ENCODE measurements at places on chromosomes 11 and 22. TPM values are rescaled to one million over a fixed set of nuclear protein-coding genes. Genes with fewer than 3 reads are reported as not detected.

The PTGDR2 gene
- not detected for total RNA-seq

- no peak overlapping the region for H3K27ac ChIP-seq
- no peaks in the 10 kb centered on the region for H3K36me3 ChIP-seq
- no peak for DNase-seq
- H3K4me1 ChIP-seq, result no peaks in the 10 kb centered on the region
- H3K4me3 ChIP-seq, result no peak overlapping the region
These were observed 829.6 kb downstream of the KCNA4 start for GRCh38 chr11:29187215-29187614.

The TSSK2 gene
- not detected for total RNA-seq

DNA sequence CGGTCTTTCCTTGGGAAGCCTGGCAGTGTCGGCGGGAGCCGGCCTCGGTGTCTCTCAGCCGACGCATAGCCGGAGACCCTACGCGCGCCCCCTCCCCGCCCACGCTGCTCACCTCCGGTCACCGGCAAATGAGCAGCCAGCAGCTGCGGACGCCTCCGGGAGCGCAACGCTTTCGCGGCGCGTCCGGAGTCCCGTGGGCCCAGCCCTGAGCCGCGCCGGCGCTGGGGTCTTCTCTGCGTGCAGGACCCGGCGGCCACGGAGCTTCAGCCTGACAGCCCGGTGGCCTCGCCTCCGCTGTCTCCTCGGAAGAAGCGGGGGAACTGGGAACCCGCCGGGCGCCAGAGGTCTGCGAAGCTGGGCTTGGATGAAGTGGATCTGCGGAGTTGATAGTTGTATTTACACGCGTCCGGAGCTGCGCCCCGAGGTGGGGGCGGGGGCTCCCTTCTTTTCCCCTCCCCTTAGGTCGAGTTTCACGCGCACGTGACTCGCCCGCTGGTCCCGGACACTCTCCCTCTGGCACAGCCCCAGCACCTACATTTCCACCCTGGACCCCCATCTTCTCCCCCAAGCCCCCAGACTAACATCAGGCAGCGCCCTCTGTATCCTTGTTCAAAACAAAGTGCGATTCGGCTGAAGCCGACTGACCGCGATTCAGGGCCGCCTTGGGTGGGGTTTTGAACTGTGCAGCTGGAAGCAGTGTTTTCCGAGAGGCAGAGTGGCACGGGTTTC is at the start of gene SLC43A1:
Gene SLC43A1, minus strand, starts transcription at position 371 of the 729 bp plus-strand sequence. CDS start 1,591 bp downstream, outside the sequence.
- H3K4me3 ChIP-seq, result peak within 1 kb of the TSS; percentile 86
- H3K36me3 ChIP-seq, result no peaks in the 10 kb centered on the region
- H3K4me1 ChIP-seq, result peaks cover 3% of the 10 kb centered on the region

DNA sequence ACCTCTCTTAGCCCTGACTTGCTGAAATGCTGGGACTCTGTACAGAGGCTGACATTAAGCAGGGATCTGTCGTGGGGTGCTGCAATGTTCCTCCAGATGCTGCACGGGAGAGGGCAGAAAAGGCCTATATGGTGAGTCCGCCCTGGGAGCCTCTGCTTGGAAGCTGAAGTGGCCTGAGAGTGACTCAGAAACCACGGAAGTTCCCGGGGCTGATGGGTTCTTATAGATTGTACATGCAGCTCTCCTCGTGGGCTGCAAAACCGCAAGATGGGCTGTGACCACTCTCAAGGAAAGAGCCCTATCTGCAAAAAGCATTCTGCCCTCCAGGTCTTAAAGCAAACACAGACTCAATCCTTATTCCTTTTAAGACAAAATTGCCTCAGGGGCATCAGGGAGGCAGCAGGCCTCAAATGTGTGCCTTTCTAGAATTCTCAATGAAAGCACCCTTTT is 5.8 kb upstream of the SLC43A3 start:
- peaks cover 7% of the 10 kb centered on the region for H3K4me1 ChIP-seq
- H3K36me3 ChIP-seq, result no peaks in the 10 kb centered on the region
- peak overlapping the region; percentile 44 for H3K27ac ChIP-seq
- no peak overlapping the region for H3K4me3 ChIP-seq
- no peaks in the 10 kb centered on the region for H3K27me3 ChIP-seq
- no peak for DNase-seq

The POGLUT3 gene
- 26.1 TPM for total RNA-seq

GRCh38 chr22:33871935-33872334 is 48.3 kb downstream of the LARGE1 start:
- DNase-seq, result no peak
- no peak overlapping the region for H3K4me3 ChIP-seq
- H3K36me3 ChIP-seq, result no peaks in the 10 kb centered on the region
- H3K27me3 ChIP-seq, result no peaks in the 10 kb centered on the region
- no peaks in the 10 kb centered on the region for H3K4me1 ChIP-seq

DNA sequence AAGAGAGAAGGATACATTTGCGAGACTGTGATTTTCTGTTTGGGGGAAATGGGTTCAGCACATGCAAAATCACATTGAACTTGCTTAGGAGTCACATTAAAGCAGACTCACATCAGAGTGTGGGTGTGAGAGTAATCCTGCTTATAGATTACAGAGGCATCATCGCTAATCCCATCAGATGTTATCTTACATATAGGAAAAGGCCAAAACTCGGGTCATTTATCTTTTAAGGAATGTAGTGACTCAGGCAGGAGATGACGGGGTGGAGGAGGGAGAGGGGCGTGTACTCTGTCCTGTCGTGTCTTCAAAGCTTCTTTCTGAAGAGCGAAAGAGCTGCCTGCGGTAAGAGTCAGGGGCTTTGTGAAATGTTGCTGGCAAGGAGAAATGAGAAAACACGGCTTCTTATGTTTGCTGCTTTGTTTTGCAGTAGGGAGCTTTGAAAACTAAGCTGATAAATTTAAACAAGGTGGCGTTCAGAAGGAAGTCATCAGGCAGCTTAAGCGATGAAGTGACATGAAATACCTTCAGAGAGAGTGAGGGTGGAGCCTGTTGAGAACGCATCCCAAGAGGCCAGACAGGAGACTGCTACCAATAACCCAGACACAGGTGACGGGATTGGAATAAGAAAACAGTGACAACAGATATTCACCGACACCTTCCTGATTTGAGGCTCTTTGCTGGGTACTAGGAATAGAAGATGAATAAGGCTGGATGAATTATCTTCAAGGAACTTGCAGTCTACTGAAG is 2.2 kb upstream of the C11orf16 start:
- H3K27ac ChIP-seq, result no peak overlapping the region
- no peaks in the 10 kb centered on the region for H3K36me3 ChIP-seq
- no peaks in the 10 kb centered on the region for H3K27me3 ChIP-seq

GRCh38 chr11:85187992-85188391 is 439.2 kb downstream of the DLG2 start:
- no peaks in the 10 kb centered on the region for H3K36me3 ChIP-seq
- H3K4me1 ChIP-seq, result no peaks in the 10 kb centered on the region
- no peak for DNase-seq
- no peaks in the 10 kb centered on the region for H3K27me3 ChIP-seq

The ZNF280A gene
- not detected for total RNA-seq

The CDC42BPG gene
- total RNA-seq, result 5.9 TPM

DNA sequence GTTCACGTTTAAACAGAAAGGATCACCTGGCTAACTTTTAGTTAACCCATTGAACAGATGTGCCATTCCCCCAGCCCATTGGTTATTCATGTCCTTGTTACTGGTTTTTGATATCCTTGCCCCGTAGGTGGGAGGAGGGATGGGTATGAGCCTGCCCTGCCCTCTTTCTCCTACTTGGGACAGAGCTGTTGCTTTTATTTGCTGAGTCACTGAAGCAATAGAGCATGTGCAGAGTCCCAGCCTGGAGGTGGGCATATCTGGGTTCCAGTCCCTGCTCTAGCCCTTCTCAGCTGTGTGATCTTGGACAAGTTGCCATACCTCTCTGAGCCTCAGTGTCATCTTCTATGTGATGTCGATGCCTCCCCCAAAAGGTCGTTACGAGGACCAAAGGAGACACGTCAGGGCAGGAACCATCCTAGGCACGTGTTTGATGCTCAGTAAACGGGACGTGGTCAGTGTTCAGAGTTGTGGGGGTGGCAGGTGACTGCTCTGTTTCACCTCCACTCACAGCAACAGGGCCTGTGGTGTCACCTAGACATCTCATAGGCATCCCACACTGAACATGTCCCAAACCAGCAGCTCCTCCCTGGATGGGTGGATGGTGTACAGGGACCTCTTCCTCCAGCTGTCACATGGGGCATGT is 61.0 kb downstream of the BMAL1 start:
- peak overlapping the region; percentile 20 for H3K4me3 ChIP-seq
- peaks cover 9% of the 10 kb centered on the region for H3K4me1 ChIP-seq
- H3K36me3 ChIP-seq, result no peaks in the 10 kb centered on the region
- no peak for DNase-seq
- peak overlapping the region; percentile 72 for H3K27ac ChIP-seq

GRCh38 chr11:35302398-35302797 is 117.0 kb downstream of the SLC1A2 start:
- H3K36me3 ChIP-seq, result no peaks in the 10 kb centered on the region
- H3K4me3 ChIP-seq, result no peak overlapping the region
- no peak for DNase-seq
- H3K4me1 ChIP-seq, result no peaks in the 10 kb centered on the region

- H3K27ac ChIP-seq, result no peak overlapping the region
- H3K27me3 ChIP-seq, result no peaks in the 10 kb centered on the region
- H3K4me3 ChIP-seq, result no peak overlapping the region
- no peaks in the 10 kb centered on the region for H3K36me3 ChIP-seq
- DNase-seq, result no peak
These were observed 32.9 kb upstream of the DDI1 start for GRCh38 chr11:104003491-104003890.

The MISFA gene
- total RNA-seq, result not detected

The KIF18A gene
- 1.5 TPM for total RNA-seq

The MIAT gene
- 2.3 TPM for total RNA-seq

The APOA4 gene
- total RNA-seq, result not detected

The MUC15 gene
- 6.6 TPM for total RNA-seq

The TBX10 gene
- total RNA-seq, result not detected

The CDC45 gene
- total RNA-seq, result not detected

DNA sequence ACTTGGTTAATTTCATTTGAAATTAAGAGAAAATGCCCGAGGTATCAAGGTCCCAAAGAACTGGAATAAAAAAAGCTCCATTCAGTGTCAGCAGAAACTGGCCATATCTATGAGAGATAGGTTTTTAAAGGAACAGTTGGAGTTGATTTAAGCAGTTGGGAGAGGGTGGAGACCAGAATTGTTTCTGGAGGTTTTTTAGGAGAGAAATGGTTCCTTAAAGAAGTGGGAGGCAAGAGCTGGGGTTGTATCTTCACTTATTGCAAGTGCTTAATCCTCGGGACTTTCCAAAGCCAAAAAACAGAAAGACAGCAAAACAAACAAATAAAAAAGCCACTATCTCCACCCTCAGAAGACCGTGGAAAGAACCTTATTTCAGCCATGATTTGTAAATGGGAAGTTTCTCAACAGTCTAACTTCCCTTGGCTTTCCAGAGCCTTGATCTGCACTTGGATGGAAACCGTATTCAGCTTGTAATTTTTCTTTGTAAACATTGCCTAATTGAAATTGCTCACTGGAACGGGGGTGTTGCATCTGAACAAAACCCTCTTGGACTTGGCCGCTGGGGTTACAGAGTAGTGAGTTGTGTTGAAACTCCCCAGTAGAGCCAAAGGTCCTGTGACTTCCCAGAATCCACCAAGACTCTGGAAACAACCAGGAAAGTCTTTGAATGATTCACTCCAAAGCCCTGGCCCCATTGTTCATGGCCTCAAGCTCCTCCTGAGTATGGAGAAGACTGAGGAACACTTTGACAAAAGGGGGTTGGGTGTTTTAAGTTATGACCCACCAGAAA is 115.6 kb downstream of the SLC1A2 start:
- no peaks in the 10 kb centered on the region for H3K4me1 ChIP-seq
- no peak overlapping the region for H3K4me3 ChIP-seq
- H3K27ac ChIP-seq, result peak overlapping the region; percentile 85
- DNase-seq, result peak; percentile 68

GRCh38 chr22:26398741-26399153 is 30.3 kb upstream of the ASPHD2 start:
- DNase-seq, result peak; percentile 25
- H3K4me1 ChIP-seq, result no peaks in the 10 kb centered on the region
- H3K4me3 ChIP-seq, result no peak overlapping the region
- no peaks in the 10 kb centered on the region for H3K36me3 ChIP-seq

GRCh38 chr11:128881221-128881620 is 9.9 kb upstream of the KCNJ5 start:
- H3K4me1 ChIP-seq, result no peaks in the 10 kb centered on the region
- no peak overlapping the region for H3K27ac ChIP-seq
- H3K4me3 ChIP-seq, result no peak overlapping the region
- no peaks in the 10 kb centered on the region for H3K36me3 ChIP-seq

DNA sequence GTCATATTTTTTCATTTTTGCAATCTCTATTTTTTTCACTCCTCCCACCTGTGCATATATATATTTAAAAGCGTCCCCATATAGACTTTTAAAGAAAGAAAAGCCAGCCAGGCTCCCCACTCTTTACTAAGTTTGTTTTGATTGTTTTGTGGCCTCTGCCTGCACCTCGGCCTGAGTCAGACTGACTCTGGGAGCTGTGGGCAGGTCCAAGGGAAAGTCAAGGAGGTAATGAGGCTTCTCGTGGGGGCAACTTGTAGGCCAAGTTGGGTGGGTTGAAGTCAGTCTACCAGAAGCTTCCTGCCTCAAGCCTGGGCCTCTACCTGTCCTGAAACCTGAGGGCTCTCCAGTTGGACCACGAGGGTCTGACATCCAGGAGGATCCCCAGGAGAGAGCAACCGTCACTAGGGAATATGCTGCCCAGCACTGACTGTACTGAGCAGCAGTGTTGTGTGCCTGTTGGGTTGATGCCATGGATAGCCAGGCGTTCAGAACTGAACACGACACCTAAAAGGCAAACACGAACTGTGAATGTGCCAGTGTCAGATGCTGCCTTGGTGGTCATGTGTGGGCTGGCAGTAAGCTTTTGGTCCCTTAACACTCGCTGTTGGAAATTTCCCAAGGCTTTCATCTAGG is 58.8 kb downstream of the BMAL1 start:
- peaks cover 30% of the 10 kb centered on the region for H3K4me1 ChIP-seq
- peak overlapping the region; percentile 29 for H3K27ac ChIP-seq
- H3K27me3 ChIP-seq, result no peaks in the 10 kb centered on the region
- DNase-seq, result no peak
- H3K36me3 ChIP-seq, result no peaks in the 10 kb centered on the region

DNA sequence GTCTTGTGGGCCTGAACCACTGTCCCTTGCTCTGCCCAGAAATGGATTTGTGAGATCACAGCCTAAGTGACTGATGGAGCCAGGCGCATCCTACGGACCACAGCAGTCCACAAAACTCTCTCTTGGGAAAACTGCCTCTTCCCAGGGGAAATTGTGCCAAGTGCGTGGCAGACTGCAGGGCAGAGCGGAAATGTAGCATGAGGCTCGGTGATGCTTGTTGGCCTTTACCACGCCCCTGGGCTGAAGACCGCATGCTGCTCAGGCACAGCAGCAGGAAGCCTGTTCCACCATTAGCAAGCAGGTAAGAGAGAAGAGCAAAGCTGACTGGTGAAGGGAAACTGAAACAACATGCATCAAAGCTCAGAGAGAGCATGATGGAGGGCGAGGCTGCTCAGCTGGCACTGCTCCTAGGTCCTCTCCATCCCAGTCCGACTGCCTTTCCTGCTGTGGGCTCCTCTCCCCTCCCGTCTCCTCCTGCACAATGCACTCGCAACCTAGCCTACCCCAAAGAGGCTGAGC is 26.5 kb upstream of the SCARF2 start:
- no peaks in the 10 kb centered on the region for H3K27me3 ChIP-seq
- DNase-seq, result no peak
- H3K36me3 ChIP-seq, result no peaks in the 10 kb centered on the region
- no peak overlapping the region for H3K4me3 ChIP-seq
- peak overlapping the region; percentile 63 for H3K27ac ChIP-seq

The PRR33 gene
- total RNA-seq, result not detected

Measured in breast epithelium (tissue), 4 donors.